GDM1 (cell line): ENCODE measurements at places on chromosomes 5 and 9.

DNA sequence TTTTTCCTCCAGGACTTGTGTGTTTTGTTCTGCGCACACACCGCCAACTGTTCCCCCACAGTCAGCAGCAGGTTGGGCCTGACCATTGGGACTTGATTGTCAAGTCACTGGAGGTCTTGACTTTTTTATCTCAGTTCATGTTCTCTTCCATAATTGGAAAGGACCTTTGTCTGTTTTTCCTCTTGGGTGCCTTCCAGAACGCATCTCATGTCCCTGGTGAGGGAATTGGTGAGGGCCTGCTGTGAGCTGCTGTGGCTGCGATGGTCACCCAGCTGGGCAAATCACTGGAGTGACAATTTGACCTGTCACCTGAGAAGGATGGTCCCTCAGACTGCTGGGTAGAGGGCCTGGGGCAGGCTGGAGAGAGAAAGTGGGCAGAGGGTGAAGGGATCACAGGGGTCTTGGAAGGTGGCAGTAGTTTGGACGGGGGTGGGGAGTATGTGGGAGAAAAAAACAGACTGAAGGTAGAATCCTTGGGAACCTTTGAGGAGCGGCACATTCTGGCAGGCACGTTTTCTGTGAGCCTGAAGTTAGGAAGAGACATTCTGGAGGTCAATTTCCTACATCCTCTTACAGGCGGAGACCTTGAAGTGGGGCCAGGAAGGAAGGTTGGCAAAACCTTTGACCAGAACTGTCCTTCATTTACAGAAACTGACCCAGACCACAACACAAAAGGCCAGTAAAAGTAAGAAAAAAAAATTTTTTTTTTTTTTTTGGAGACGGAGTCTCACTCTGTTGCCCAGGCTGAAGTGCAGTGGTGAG lies 4.4 kb downstream of the CDK9 start:
- no peak for DNase-seq

GRCh38 chr5:103505581-103506305 lies 56.8 kb downstream of the NUDT12 start:
- no peak for DNase-seq

DNA sequence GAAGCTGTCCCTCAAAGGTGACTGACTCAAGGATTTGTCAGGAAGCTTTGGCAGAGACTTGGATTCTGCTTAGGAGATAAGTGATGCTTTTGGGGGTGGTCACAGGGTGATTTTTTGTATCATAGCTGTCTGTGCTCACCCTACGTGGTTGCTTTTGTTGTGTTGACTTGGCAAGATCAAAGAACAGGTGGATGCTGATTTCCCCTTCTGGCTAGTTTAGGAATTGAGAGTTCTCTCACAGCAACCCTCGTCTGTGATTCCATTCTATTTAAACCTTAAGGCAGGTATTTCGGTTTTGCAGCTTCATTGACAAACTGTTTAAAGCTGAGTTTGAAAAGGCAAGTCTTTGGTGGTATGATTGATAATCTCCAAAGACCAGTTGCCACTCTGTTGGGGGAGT lies 27.2 kb downstream of the ARHGAP26 start:
- DNase-seq, result no peak

GRCh38 chr9:88041447-88041846 lies 67.1 kb upstream of the CDK20 start:
- DNase-seq, result no peak

GRCh38 chr9:26261503-26262330 lies 583.5 kb upstream of the TUSC1 start:
- DNase-seq, result no peak

DNA sequence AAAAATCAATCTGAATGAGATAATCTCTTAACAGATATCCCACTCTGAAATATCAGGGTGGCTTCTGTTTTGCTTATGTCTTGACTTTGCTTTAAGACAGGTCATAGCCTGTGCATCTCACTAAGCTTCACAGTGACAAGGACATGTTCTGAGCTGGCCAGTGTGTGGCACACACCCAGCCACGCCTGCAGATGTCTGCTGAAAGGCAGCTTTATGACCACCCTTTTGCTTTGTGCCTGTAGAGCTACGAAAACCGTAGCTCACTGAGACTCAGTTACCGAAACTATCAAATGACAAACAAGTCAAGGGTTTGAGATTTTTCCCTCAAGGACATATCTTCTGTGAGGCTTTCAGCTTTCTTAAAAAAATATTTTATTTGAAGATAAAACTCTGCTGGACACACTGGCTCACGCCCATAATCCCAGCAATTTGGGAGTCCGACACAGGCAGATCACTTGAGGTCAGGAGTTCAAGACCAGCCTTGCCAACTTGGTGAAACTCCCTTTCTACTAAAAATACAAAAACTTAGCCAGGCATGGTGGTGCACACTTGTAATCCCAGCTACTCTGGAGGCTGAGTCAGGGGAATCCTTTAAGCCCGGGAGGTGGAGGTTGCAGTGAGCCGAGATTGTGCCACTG lies 233.2 kb downstream of the SPATA31A1 start:
- no peak for DNase-seq

DNA sequence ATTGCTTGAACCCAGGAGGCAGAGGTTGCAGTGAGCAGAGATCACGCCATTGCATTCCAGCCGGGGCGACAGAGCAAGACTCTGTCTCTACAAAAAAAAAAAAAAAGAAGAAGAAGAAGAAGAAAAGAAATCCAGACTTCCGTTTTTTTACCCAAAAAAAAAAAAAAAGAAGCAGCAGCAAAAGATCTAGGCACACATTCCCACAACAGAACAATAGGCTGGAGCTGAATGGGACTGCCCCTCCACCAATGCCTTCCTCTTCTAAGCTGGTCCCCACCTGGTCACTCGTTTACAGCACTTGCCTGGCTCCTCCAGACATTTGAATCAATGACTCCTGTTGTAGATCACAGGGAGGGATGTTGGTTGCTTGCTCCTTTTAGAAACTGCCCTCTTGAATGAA lies 1.6 kb upstream of the LMAN2 start:
- no peak for DNase-seq
